Articular chondrocyte of knee joint (primary cell): ENCODE measurements at places on chromosomes 1 and 21. TPM values are rescaled to one million over a fixed set of nuclear protein-coding genes. Genes with fewer than 3 reads are reported as not detected.

Gene OR10Z1
- not detected in 2 replicates for total RNA-seq

Gene CELA3A
- total RNA-seq: not detected in 2 replicates

Gene MORC3
- total RNA-seq: 37.1 and 42.2 TPM in 2 replicates

Gene CYP4Z1
- total RNA-seq: under 0.01 TPM in 1 of 2 replicates, not detected in the other

Gene CYP4A11
- total RNA-seq: not detected in 2 replicates

Gene DNASE2B
- not detected in 2 replicates for total RNA-seq

Gene LRRN2
- 0.54 and 0.65 TPM in 2 replicates for total RNA-seq

Gene MEX3A
- 0.91 and 1.1 TPM in 2 replicates for total RNA-seq

Gene PADI1
- 0.11 TPM in 1 of 2 replicates, not detected in the other for total RNA-seq

Gene OLFM3
- total RNA-seq: not detected in 2 replicates

Gene KRTAP10-12
- not detected in 2 replicates for total RNA-seq

Gene UBASH3A
- not detected in 2 replicates for total RNA-seq

Gene PADI2
- not detected in 2 replicates for total RNA-seq

Gene RBM11
- 0.13 and 0.32 TPM in 2 replicates for total RNA-seq

Gene FALEC
- not detected in 2 replicates for total RNA-seq

Gene FBXO2
- total RNA-seq: 1.6 and 4.2 TPM in 2 replicates

Gene SLC9C2
- under 0.01 TPM in 1 of 2 replicates, not detected in the other for total RNA-seq

Gene FCRL1
- not detected in 2 replicates for total RNA-seq

Gene FAM177B
- not detected in 2 replicates for total RNA-seq
